ENCODE measurements at places on chromosomes 12 and 14.

GRCh38 chr12:116278279-116278626 lies 760 bp upstream of the MED13L start:
- no peak for DNase-seq

DNA sequence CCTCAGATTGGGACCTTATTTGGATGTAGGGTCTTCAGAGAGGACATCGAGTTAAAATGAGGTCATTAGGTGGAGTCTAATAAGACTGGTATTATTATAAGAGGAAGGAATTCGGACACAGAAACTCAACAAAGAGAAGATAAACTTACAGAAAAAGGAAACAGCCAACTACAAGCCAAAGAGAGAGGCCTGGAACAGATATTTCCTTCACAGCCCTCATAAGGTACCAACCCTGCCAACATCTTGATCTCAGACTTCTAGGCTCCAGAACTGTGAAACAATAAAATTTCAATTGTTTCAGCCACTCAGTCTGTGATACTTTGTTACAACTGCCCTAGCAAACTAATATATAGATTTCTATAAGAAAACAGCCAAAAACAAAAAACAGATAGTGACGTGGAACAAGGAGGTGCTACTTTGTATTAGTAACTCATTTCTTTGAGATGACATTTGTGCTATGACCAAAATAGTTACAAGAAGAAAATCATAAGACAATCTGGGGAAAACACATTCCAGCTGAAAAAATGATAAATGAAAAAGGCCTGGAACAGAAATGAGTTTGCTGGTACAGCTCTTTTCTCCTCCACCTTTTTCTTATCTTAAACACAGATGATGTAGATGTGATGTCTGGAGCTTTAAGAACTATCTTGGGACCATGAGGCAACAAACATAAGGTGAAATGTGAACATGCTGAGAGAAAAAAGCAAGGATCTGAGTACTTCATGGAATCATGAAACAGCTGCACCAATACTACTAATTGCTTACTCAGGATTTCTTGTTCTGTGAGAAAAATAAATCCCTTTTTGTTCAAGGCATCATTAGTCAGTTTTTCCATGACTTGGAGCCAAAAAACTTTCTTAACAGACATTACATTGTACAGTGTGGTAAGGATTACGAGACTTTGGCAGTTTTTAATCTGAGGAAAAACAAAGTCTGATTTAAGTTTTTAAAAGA lies 243.2 kb downstream of the ANO6 start:
- DNase-seq: no peak

- DNase-seq: no peak
These were observed 24.7 kb upstream of the CSRNP2 start for GRCh38 chr12:51108136-51108535.

DNA sequence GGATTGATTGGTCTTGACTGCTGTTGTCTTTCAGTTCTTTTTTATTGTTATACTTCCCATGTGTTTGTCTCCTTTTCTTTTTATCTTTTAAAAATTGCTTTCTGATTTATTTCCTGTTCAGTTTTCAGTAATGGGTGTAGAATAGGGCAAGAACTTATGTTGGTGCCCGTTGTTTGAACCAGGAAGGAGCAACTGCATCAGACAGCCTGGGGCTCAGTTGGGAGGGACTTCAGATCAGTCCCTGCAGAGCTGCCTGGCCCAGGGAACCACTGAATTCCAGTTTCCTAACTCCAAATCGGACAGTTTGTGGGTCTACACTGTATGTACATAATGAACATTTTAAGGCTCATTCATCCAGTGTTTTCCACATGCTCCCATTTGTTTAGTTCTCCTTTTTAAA lies 64.9 kb downstream of the FBXO34 start:
- DNase-seq: no peak

- DNase-seq: no peak
These were observed 23.6 kb upstream of the TMEM132D start for GRCh38 chr12:129927316-129927900.

GRCh38 chr14:37241198-37241597 lies 43.5 kb downstream of the MIPOL1 start:
- no peak for DNase-seq

DNA sequence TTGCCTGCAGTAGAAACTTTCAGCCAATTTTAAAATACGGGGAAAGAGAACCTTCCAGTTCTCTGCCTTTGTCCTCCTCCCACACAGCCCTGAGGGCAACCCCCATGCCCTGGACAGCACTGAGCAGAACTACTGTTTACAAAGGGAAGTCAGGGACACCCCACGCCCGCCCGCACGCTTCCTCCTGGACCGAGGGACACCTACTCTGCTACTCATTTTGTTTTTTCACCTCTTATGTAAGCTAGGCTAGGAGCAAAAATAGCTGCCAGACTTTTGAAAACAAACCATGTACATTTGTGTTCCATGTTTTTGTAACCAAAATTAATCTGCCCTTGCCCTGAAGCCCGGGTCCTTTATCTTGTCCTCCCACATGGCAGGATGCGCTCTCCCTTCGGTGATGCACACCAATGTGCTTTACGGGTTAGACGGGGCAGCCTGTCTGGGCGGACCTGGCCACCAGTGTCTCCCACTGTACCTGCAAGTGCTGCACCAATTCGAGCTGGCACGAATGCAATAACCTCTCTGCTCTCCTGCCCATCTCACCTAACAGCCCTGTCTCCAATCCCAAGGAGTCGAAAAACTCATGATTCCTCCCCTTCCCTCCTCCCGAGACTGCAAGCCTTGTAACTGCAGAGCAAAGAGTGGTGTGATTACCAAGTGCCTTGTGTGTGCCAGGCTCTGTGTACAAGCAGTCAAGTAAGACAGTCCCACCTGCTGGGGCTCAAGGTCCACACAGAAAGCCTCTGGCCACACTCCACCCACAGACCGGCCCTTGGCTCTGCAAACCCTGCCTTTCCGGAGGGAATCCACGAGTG lies 85.2 kb downstream of the CCDC88C start:
- no peak for DNase-seq

DNA sequence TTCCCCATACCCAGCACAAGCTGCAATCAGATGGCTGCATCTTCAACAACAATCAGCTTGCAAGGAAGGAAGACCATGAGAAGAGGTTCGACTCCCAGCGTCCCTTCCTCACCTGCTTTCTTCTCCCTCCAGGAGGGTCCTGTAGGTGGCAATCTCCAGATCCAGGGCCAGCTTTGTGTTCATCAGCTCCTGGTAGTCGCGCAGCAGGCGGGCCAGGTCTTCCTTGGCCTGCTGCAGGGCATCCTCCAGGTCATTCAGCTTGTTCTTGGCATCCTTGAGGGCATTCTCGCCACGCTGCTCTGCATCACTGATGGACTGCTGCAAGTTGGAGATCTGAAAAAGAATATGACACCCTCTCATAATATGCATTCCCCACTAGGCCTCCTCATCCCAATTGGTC lies 4.0 kb downstream of the KRT1 start:
- DNase-seq: no peak

GRCh38 chr12:12081836-12082497 lies 11.2 kb downstream of the BCL2L14 start:
- DNase-seq: peak; percentile 34

DNA sequence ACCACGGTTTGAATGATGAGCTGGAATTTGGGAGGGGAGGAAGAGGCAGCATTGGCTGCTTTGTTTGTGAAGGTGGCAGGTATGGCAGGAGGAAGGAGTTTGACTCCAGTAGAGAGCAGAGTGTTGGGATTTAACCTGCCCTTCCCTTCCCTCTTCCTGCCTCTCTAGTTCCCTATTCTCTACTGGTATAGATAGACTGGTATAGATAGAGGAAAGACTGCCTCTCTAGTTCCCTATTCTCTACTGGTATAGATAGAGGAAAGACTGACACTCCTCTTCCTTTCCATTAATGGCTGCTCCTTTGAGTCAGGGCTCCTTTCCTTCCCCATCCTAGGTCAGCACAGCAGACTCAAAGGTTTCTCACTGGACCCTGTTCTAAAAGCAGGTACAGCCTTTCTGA lies 8.4 kb upstream of the SYCP3 start:
- no peak for DNase-seq

GRCh38 chr14:106044949-106045596 lies 518.7 kb downstream of the TMEM121 start:
- no peak for DNase-seq

DNA sequence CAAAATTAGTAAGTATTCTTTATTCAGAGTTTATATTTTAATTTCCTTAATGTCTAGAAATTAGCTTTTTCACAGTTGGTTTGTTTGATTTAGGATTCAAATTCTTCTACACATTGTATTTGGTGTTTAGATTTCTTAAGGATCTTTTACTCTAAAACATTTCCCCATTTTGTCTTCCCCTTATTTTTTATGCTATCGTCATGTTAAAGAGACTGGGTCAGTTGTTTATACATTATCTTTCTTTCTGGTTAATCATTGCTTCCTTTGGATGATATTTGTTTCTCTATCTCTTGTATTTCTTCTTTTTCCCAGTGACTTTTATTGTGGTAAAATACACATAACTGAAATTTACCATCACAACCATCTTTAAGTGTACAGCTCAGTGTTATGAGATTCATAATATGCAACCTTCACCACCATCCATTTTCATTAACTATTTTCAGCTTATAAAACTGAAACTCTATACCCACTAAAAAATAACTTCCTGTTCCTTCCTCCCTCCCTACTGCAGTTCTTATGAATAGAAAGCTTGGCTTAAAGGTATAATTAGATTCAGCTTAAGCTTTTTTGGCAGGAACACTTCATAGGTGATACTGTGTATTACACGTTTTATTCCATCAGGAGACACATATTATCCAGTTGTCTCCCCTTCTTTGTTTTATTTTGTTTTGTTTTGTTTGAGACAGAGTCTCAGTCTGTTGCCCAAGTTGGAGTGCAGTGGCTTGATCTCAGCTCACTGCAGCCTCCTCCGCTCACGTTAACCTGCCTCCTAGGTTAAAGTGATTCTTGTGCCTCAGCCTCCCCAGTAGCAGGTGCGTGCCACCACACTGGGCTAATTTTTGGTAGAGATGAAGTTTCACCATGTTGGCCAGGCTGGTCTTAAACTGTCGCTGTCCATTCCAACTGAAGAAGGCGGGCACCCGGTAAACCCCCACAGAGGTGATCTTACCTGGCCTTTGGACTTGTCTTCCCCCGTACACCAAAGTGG lies 45.0 kb downstream of the NOPCHAP1 start:
- peak; percentile 43 for DNase-seq

GRCh38 chr14:53703457-53703856 lies 253.2 kb downstream of the BMP4 start:
- no peak for DNase-seq

GRCh38 chr12:25438638-25439037 lies 114.4 kb downstream of the LMNTD1 start:
- DNase-seq: no peak

DNA sequence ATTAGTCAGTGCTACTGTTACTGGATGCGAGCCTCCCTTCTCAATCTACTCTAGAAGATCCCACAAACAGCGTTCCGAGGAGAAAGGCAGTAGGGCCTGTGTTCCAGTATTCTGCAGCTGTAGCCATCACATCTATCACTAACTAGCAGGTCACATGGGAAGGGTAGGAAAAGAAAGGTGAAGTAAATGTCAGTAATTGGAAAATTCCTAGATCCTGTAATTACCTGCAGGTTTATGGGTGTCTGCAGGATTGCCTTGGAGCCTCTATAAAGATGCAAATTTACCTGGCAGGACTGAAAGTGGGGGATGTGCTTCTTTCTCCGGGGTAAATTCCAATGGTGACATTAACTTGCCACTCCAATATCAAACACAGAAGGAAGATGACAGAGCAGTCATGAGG lies 77.8 kb downstream of the FERMT2 start:
- DNase-seq: no peak

- DNase-seq: no peak
These were observed 399.8 kb upstream of the USP15 start for GRCh38 chr12:61860451-61860850.

DNA sequence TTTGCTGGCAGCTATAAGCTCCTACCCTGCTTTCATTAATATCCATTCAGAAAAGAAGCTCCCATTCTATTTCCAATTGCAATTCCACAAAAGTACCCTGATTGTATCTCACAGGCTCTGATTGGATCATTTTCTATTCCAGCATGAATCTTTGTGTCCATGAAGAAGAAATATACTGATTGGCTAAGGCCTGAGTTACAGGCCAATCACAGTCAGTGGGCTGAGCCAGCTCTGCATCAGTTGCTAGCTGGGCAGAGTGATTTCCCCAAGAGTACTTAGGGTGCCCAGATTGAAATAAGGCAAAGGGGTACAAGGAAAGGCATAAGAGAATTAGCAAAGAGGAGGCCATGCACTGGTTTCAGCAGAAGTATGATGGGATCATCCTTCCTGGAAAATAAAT lies 14.4 kb downstream of the ART4 start:
- DNase-seq: no peak

DNA sequence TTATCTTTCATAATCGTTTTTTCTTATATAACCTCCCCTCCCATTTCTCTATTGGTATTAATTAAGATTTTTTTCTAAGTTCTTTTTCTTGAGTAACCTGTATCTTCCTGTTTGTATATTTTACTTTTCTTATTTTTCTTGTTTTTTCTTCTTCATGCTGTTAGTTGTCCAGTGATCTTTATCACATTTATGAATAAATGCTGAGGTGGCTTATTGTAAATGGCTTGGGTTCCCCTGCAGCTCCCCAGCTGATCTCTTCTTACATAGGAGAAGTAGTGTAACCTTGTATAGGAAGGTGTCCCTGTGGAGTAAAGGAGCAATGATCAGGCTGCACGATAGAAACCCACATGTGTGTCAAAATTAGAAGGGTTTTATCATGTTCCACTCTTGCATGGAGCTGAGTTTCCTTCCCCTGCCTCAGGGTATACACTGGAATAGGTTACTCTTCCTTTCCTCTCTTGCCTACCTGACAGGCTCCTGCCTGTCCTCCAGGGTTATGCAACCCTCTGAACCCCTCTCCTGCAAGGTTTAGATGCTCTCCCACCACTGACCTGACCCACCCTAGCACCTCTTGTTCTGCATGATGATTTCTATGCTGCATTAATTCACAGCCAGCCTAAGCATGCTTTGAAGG lies 334.8 kb upstream of the RGS6 start:
- no peak for DNase-seq

GRCh38 chr14:95192311-95192710 lies 35.0 kb upstream of the DICER1 start:
- no peak for DNase-seq

GRCh38 chr14:88468406-88468805 lies 82.9 kb downstream of the SPATA7 start:
- no peak for DNase-seq

- DNase-seq: no peak
These were observed 7.9 kb downstream of the HDAC7 start for GRCh38 chr12:47811581-47812484.

DNA sequence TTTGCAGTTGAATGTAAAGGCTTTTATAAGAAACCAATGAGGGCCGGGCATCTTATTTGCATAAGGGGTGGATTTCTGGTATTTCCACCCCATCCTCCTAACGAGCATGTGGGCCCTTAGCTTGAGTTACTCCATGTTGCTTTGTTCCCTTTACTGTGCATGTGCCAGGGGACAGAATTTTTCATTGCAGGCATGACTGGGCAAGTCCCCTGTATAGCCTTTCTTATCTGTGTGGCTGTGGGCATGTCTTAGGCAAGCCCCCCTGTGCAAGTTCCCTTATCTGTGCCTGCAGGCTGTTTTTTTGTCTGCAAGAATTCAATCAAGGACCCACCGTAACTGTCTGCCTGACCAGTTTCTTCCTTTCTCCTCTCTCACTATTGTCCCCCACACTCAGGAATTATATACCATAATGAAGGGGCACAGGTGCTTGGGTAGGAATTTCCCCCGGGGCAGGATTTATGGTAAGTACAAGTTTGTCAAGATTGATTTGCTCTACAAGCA lies 152.2 kb upstream of the CNOT2 start:
- DNase-seq: no peak
